ENCODE measurements at places on chromosomes 4 and X. TPM values are rescaled to one million over a fixed set of nuclear protein-coding genes. Genes with fewer than 3 reads are reported as not detected.
A peak's percentile ranks its signal among the peaks of the same experiment; 100 is the strongest.

GRCh38 chr4:86106475-86106874, 253.4 kb downstream of the MAPK10 start:
- no peak for DNase-seq

DNA sequence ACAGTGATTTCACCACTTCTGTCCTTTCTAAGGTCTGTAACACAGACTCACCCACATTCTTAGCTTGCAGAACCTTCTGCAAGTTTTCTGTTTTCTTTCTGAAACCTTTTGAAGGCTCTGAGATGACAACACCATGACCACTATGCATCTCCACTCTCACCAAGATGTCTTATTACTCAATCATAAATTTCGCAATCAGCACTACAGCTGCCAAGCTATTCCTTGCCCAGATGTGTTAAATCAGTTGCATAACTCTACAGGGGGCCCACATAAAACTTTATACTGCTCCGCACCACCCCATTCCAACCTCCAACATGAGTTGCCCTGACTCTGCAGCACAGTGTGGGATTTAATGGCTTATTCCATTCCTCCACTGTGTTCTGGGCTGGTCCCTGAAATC, 229.9 kb downstream of the COL25A1 start:
- DNase-seq: no peak

DNA sequence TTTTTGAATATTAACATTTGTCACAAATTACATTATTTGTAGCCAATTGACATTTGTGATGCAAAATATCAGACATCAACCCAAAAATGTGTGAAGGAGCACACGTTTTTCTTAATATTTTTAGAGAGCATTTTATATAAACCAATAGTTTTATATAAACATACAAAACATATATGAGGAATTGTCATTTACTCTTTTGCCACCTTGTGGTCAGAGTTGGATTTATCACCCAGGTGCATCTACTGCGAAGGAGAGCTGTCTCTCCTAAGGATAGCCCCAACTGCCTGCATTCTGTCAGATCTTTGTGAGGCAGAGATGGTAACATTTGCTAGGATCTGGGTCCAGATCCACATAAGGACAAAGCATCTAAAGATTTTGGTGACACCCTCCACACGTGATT, 2.5 kb upstream of the USP27X start:
- DNase-seq: peak; percentile 46

The GYG2 gene
- not detected for total RNA-seq

The INPP4B gene
- total RNA-seq: 79.2 TPM

Measured in activated CD4-positive, alpha-beta T cell treated with anti-CD3 and anti-CD28 coated beads, Interleukin-2, amount 10 ng/mL, durations not matched to agents 7 days and 5 days (primary cell).